HFFc6 (cell line): ENCODE measurements at places on chromosomes 13 and 19. TPM values are rescaled to one million over a fixed set of nuclear protein-coding genes. Genes with fewer than 3 reads are reported as not detected.
A peak's percentile ranks its signal among the peaks of the same experiment; 100 is the strongest.

PRX gene
- 1.1 and 1.4 TPM in 2 replicates for total RNA-seq

- DNase-seq = no peak
These were observed 144.1 kb upstream of the MIR17HG start for GRCh38 chr13:91203430-91203829.

DNA sequence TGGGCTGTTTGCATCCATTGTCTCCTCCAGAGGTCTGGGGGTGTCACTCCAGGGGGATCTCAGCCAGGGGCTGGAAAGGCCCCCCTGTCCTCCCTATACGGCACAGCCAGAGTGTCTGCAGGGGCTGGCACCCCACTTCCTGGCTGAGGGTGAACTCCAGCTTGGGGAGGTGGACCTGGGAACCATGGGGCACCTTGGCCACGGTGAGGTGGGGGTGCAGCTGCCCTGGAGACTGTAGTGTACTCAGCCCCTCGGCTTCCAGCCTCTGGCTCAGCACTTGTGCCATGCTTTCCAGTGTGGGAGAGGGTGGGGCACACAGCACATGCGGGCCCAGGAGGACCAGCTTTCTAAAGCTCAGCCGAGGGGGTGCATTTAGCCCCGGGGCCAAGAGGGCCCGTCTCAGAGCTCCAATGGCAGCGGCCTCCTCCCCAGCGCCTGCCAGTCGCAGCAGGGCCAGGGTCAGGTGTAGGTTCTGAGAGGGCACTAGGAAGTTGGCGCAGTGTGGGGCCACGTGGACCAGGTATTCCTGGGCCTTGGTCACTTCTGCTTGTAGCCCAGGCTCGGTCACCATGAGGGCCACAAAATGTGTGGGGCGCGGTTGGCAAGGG lies 1.4 kb downstream of the LENG9 start:
- no peak for DNase-seq

DNA sequence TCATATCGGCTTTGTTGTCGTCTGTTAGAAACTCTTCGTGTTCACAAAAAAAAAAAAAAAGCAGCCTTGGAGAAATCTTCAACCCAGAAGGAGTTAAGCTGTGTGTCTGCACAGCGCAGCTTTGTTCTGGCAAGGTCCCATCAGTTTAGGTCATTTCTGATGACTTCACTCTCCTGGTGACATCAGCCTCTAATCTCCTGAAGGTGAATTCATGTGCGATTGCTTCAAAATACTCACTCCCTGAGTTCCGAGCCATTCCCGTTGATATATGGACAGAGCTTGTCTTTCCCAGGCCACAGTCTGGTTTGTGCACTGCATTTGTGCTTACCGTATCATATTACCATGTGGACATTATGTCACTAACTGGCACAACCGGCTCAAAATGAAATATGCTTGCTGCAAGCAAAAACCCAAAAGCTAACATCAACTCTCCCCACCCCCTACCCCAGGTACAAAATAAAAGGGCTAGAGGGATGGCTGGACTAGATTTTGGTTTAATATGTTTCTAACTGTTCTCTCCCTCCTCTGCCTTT lies 342.4 kb downstream of the KCNRG start:
- DNase-seq = peak; percentile 50

DNA sequence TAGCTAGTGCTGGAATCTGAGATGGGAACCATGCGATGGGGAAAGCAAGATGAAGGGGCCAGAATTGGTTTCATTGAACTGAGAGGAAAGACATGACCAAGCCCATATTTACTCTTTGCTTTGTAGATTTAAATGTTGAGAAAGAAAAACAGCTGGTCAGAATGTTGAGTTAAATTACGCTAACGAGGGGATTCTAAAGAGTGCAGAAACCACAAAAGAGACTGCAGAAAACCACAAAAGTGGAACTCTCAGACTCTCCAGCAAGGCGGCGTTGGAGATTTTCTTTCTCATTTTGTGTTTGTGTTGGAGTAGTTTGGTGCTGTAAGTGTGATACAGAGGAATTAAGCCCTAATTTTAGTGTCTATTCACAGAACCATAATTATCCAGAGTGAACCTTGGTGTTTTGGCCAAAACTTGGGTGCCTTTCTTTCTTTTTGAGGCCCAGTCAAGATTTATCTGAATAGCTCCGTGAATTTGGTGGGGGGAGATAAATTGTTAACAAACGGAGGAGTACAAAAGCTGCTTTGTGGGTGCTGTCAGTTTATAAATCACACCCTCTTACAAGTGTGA lies 26.3 kb downstream of the SAE1 start:
- DNase-seq = no peak

GRCh38 chr19:31326329-31327028 lies 22.8 kb downstream of the TSHZ3 start:
- DNase-seq = no peak

GRCh38 chr13:107852072-107852471 lies 363.3 kb downstream of the LIG4 start:
- DNase-seq = no peak

- DNase-seq = no peak
These were observed 308.7 kb downstream of the PCDH9 start for GRCh38 chr13:66921437-66921836.

- no peak for DNase-seq
These were observed 2.8 kb downstream of the SERTAD1 start for GRCh38 chr19:40422748-40423566.

HAUS5 gene
- 7.5 to 14.3 TPM (median 11.7 TPM) in 3 replicates for total RNA-seq

DNA sequence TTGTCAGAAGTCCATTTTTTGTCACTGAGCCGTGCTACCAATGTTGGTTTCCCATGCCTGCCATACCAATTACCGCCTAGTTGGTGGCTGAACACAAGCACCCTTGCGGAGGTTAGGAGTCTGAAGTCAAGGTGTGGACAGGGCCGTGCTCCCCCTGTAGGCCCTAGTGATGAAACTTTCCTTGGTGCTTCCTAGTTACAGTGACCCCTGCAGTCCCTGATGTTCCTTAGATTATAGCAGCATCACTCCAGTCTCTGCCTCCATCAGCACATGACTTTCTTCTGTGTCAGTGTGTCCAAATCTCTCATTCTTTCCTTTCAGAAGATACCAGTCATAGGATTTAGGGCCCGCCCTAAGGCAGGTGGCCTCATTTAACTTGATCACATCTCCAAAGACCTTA lies 99.0 kb downstream of the MYO16 start:
- DNase-seq = no peak

DNA sequence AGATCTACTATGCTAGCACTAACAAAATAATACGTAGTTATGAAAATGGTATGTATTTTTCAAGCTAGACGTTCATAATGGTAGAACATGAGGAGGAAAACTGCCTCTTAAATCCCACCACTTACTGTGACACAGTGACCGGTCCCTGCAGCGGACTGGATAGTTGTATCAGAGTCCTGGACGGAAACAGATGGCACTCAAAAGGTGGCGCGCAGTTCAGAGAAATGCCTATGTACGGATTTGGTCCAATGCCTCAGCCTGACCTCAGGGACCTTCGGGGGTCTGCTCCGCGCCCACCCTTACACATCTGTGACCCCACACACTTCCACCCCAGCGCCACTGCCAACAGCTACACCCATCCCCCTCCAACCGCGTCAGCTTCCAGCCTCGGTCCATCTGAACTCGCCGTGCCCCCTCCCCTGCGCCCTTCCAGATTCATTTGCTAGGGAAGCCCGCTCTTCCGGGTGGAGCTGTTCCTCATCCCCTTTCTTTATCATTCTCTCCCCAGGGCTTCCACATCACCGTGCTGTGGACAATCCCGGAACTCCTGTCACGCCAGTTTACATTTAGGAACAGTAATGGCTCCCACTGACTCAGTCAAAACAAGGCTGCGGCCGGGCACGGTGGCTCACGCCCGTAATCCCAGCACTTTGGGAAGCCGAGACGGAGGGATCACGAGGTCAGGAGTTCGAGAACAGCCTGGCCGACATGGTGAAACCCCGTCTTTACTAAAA lies 792 bp upstream of the LENG8 start:
- peak; percentile 57 for DNase-seq

- no peak for DNase-seq
These were observed 363.3 kb downstream of the KCNRG start for GRCh38 chr13:50378509-50379044.

DNA sequence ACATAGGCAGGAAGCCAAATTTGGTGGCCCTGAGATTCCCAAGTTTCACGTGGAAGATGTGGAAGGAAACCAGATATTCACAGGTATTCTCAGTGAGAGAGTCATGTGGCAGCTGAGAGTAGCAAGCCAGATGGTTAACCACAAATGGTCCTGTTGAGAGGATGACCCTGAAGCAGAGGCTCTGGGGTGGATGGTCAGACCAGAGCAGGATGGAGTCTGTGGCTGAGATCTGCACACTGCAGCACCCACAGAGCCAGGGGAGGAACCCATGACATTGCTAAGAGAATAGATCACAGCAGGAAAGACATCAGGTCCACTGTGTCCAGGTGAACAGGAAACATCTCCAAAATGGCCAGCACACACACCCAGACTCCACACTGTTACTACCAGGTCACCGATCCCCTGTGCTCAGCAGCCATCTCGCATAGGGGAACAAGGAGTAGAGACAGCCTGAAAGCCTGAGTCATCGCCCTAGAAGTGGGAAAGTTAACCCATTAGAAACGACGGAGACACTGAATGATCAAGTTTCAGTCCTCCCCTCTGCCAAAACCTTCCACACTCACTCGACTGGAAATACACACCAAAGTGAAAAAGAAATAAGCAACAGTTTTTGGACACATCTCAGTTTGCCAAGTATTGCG lies 160.0 kb downstream of the RBM26 start:
- DNase-seq = no peak

ATP4A gene
- total RNA-seq = not detected in 2 replicates

- no peak for DNase-seq
These were observed 4.6 kb downstream of the COL4A2 start for GRCh38 chr13:110311443-110312338.

- DNase-seq = no peak
These were observed 10.8 kb downstream of the GPR183 start for GRCh38 chr13:99296398-99296797.

THOP1 gene
- 84.9 to 110 TPM (median 94.5 TPM) in 3 replicates for total RNA-seq

- no peak for DNase-seq
These were observed 110.1 kb downstream of the FGF14 start for GRCh38 chr13:102291587-102292218.

MAP3K10 gene
- 10.7 to 14.1 TPM (median 12.2 TPM) in 3 replicates for total RNA-seq

- DNase-seq = no peak
These were observed 159.0 kb upstream of the FNDC3A start for GRCh38 chr13:48816700-48817099.

DNA sequence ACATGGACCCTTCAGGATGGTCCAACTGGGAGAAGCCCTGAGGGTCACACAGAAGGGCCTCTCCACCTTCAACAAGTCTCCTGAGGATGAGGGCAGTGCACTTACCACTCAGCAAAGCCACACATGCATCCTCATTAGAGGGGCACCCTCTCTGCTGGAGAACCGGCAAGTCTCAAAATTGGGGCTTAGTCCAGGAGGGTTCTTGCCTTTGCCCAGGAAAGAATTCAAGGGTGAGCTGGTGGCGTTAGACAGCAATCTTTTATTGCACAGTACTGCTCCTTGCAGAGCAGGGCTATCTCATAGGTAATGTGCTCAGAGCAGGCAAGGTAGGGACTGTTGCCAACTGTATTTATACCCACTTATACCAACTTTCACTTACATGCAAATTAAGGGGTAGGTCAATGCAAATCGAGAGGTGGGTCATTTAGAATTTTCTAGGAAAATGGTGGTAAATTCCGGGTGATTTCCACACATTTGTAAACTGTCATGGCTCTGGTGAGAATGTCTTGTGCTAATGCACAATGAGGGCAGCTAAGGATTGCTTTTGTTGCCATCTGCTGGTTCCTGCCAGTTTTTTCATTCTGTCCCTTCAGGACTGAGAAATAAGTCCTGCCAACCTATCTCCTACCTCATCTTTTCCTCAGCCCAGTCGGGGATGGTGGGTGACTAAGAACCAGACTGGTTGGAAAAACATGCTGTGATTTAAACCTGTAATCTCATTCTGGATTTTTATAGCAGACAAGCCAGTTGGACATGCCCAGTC lies 27.8 kb upstream of the IGSF23 start:
- DNase-seq = peak; percentile 61

- DNase-seq = no peak
These were observed 191.3 kb downstream of the STK24 start for GRCh38 chr13:98385606-98386005.

- peak; percentile 28 for DNase-seq
These were observed 176.4 kb downstream of the KCTD12 start for GRCh38 chr13:76709851-76710250.

CYP2S1 gene
- total RNA-seq = 1.0 to 1.9 TPM (median 1.3 TPM) in 3 replicates

TIMM50 gene
- 95.0 to 105 TPM (median 104 TPM) in 3 replicates for total RNA-seq

LAIR1 gene
- not detected in 3 replicates for total RNA-seq

TUBA3C gene
- total RNA-seq = not detected in 3 replicates

KIR3DL1 gene
- not detected in 3 replicates for total RNA-seq

GRCh38 chr19:57406516-57407123 lies 4.3 kb upstream of the ZNF17 start:
- DNase-seq = peak; percentile 27

APOC1 gene
- total RNA-seq = 1.4 TPM in 1 of 3 replicates, not detected in the others

- no peak for DNase-seq
These were observed 50.6 kb downstream of the TNFRSF19 start for GRCh38 chr13:23620613-23621315.

GRCh38 chr13:42720113-42720857 lies 61.1 kb upstream of the FAM216B start:
- peak; percentile 94 for DNase-seq

DNA sequence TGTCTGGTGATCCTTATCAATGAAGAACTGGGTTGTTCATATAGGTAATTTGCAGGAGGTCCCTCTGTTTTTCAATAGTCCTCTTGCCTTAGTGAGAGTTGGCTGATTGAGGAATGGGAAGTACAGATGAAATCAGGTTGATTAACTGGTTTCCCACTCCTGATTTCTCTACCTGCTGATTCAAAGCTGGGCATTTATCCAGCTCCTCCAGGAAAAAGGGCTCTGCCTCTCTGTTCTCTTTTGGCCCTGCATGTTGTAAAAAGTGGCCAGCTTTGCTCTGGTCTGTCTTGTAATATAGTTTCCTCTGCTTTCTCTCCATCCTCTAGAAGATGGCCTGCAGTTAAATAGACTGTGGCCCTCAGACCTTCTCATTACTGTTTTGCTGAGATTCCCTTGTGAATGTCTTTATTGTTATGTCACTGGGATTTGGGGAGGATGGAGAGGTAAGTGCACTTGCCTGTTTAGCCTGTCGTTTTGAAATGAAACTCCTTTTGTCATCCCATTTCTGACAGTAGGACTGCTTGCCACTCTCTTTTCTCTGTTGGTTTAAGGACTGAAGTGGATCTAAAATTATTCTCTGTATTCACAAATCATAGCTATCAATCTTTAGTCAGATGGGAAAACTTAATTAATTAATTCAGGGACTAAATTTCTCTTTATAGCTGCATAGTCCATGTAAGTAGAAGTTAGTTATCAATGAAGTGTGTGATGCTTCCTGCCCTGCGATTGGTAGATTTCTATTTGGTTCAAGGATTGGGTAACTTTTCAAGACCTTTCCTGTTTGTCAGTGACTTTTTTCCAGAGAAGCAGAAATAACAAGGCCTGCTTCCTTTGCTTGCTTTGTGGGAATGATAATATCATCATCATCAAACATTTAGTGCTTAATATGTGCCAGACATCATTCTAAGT lies 28.5 kb downstream of the GARRE1 start:
- no peak for DNase-seq

CGB2 gene
- 0.90 TPM in 1 of 3 replicates, not detected in the others for total RNA-seq

OVOL3 gene
- total RNA-seq = not detected in 2 replicates

DNA sequence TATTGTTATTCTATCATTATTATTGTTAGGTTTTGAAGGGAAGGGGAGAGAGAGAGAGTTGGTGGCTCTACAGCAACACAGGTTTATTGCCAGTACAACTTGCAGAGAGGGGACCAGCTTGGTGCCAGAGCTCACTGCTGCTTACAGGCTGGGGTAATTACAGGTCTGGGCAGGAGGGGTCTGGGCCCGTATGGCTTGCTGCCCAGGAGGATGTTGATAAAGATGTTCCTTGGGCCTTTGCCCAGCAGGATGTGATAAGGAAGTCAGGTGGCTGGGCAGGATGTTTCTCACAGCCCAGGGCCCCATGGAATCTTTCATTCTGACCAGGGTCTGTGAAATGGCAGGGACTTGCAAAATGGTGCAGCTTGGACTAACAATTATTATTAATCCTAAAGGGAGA lies 64.2 kb upstream of the ZNF599 start:
- DNase-seq = no peak
